ENCODE measurements at places on chromosomes 1 and 21.

DNA sequence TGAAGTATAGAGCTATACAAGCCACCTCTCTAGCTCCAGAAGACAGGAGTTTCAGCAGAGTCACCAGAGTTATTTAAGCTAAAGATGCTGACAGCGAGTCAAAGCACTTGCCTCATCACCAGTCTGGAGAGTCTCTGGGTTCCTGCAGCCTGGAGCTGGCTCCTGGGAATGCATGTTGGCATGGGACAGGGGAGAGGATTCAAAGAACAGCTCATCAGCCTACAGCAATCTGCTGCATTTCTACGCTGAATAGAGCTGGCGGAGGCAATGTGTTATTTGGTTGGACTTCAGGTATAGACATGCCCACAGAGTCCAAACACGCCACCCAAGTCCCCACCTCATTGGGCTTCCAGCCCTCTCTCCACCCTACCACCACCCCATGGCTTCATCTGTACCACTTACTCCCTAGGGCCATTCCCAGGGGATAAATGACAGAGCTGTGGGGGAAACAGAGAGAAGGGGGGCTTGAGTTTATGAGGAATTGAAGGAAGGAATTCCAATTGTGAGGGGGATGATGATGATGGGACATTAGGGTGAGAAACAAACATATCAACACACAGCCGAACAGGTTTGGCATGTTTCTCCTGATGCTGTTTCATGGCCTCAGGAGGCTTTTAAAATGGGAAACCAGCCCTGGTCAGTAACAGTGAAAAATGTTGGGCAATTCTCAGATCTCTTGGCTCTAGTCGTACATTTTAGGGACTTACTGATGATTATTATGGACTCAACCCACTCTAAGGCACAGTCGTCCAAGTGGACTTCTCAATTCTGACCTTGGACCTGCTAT is 58.4 kb downstream of the PLEKHA6 start:
- DNase-seq = no peak

DNA sequence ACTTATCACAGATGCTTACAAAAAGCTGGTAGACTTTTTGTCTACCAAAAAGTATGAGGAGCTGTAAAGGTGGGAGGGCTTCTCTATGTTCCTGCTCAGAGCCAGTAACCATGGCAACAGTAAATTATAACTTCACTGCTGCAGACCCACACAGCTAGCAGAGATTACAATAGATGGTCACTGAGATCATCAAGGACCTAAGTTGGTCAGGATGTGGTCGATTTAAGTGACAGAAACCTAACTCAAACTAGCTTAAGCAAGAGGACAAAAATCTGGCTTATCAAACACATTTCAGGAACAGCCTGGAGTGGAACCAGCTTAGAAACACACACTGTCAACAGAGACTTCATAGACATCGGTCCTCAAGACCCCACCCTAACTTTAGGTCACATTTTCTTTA is 113.4 kb upstream of the ATP1A1 start:
- DNase-seq = no peak

DNA sequence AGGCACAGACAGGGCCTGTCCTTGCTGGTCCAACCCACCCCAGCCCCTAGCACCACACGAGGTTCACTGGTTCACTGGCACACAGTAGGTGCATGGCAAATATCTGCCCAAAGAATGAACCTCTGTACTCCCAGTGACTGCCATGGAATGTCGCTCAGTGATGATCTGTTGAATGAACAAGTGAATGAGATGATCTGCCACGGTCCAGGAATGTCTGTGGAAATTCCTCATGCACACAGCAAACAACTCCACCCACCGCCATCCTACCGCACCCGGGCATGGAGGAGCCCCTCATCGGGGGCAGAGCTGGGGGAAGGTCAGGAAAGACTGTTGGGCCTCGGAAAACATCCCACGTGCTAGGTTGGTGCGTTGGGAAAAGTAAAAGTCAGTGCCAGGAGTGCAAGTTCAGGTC is 1.7 kb downstream of the HSPG2 start:
- no peak for DNase-seq

DNA sequence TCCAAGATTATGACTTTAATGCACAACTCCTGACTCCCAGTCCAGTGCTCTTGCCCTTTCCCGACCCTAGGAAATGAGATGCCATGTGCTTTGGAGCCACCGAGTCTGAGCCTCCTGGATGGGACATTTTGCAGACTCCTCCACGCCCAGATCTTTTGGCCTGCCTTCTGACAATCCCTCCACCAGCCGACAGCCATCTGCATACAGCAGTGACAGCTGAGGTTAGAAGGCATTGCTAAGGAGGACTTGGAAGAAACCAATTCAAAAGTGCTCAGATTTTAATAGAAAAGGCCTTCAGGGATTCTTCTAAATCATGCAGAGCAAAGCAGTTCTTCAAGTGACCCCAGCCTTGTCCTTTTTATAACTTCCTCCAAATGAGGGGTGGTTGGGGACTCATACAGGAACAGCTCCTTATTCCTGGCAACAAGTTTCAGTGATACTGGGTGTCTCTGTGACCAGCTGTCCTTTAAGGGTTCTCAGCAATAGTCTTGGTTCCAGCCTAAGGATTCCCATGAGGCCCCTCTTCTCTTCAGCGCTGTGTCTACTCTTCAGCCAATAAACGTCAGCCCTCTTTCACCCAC is 369.3 kb downstream of the PBX1 start:
- no peak for DNase-seq

DNA sequence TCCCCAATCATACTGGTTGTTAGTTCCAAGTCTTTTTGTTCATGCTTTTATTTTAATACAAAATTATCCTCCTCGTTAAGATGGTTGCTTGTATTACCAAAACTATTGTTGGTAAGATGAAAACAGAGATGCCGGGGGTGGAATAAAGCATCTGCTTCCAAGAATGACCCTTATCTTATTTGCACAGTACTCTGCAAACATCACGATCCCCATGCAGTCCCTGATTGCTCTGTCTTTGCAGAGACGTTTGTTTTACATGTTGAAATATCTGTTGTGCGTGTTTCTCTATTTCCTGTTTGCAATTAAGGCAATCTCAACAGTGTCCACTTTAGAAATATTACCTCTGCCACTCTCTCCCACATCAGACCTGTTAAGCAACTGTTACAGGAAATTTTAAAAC is 141.3 kb upstream of the NCAM2 start:
- no peak for DNase-seq

DNA sequence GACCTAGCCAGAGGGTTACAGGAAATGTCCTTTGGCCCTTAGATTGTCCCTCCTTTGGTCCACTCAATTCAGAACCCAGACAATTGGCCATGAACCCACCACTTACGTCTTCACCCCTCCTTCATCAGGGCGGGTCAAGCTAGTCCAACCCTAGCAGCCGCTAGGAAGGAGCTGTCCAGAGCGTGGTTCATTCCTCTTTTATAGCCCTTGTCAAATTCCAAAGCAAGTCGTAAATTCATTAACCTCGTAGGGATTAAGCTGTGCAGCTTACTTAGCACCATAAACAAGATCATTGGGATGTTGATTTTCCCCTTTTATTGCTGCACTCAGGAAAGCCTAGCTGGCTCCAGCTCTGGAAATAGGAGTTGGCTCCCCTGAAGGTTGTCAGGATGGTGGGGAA is 90.1 kb downstream of the TMEM53 start:
- DNase-seq = no peak

- DNase-seq = no peak
Observed at GRCh38 chr1:61887076-61887867, 145.0 kb downstream of the PATJ start.

DNA sequence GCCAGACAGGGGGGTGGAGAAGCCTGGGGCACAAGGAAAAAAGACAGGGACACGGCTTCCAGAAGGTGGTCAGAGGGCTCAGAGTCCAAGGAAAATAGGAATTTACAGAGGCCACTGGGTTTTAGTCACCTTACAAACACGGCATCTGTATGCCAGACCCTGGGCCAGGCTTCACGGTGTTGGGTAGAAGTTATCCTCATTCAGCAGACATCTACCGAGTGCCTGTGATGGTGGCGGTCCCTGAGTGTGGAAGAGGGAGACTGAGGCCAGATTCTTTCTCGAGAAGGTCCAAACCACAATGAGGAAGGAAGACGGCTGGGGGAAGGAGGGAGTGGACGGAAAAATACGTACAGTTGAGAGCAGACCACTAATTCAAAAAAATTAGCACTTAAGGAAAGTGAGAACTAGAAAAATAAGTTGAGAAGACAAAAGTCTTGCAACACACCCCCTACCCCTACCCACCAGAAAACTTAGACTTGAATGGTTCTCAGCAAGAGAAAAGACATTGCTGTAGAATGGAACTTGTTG is 864 bp upstream of the BTG2 start:
- DNase-seq = peak; percentile 36

DNA sequence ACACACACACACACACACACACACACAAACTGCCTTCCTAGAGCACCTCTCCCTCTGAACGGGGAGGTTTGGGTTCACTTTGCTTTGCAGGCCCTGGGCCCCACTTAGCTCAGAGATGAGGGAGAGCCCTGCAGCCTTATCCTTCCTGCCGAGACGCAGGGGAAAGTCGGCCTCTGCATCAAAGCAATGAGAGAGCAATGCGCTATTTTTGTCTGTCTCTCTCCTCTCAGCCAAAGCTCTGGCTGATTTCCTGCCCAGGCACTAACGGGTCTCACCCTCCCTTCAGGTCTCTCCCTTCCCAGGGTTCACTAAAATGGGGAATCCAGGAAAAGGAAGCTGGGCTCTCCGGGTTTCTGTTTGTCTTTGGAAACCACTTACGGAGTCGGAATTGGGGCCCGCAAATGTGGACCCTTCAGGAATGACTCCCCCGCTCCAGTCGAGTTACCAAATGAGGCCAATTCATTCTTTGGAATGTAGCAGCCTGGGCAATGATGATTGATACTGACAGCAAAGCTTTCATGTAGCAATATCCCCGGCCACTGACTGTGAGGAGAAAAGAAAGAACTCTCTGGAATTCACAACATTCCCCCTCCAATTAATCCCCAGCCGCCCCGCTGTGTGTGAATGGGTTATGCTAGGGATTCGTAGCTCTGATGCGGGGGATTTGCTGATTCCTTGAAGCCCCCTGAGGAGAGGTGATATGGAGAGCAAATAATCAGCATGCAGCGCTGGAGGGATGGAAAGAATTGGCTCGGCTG is 61.5 kb upstream of the WLS start:
- no peak for DNase-seq

DNA sequence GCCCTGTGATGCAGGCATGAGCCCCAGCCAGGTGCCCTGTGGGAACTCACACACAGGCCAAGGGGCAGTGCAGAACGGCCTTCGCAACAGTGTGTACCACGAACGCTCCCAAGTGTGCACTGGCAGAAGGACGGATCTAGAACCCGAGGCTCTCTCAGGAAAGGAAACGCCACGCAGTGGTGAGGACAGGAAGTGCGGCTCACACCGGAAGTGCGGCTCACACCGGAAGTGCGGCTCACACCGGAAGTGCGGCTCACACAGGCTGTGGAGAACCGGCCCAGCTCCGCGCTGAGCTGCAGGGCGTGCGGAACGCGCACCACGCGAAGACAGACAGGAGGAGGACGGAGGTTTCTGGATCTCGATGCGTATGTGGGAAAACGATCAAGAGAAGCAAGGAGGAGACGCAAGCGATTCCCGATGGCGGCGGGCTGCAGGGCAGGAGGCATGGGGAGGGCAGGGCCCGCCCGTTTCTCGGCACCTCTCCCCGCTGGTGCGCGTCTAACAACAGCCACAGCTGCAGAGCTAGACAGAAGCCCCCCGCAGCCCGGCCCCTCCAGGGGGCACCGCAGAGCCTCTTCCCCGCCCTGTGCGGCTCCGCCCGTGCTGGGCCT is 35.9 kb upstream of the TMEM52 start:
- no peak for DNase-seq

- DNase-seq = no peak
Observed at GRCh38 chr1:53153752-53154151, 11.3 kb upstream of the SLC1A7 start.

DNA sequence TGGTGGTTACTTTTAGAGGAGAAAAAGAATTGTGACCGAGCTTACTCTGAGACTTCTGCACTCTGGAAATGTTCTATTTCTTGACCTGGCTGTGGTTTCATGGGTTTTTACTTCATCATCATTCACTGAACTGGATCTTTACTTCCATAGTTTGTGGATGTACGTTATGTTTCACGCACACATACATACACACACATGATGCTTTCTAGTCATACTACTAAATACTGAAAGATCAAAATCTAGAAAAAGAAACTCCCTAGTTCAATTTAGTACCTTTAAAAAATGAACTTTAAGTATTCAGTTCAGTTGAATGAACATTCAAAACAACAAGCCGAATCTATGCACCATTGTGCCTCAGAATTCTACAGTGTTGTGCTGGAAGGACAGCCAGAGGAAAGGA is 65.0 kb downstream of the TEX35 start:
- no peak for DNase-seq

- no peak for DNase-seq
Observed at GRCh38 chr21:42542196-42542595, 28.5 kb downstream of the SLC37A1 start.

DNA sequence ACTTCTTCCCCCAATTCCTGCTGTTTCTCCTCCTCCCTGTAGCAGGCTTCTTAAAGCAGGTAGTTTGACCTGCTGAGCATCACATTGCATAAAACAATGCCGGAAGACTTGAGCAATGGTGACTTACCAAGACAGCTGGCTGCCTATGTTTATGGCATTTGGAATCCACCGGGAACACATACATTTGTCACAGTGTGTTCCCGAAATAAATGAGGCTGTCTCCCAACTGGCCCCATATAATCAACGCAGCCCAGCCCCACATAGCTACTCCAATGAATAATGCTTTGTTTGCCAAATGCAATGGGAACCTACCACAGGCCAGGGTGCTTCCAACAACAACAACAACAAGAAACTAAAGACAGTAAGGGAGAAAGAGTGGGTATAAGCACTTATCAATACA is 186.1 kb upstream of the MAP1LC3C start:
- DNase-seq = no peak

DNA sequence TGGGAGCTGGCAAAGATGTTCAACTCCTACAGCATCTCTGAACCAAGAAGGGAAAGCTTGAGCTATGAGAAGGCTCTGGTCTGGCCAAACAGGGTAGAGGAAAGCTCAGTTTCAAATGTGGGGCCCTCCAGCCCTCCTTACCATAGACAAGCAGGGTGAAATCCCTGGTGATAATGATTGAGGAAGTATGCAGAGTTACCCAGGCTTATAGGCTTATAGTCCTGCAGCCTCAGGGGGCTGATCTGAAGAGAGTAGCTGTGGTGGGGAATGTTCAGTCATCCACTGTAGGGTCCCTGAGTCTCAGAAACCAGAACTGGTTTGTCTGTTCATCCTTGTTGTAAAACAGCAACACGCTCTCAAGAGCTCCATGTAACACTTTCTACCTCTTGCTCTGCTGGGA is 19.8 kb upstream of the LY9 start:
- DNase-seq = no peak

DNA sequence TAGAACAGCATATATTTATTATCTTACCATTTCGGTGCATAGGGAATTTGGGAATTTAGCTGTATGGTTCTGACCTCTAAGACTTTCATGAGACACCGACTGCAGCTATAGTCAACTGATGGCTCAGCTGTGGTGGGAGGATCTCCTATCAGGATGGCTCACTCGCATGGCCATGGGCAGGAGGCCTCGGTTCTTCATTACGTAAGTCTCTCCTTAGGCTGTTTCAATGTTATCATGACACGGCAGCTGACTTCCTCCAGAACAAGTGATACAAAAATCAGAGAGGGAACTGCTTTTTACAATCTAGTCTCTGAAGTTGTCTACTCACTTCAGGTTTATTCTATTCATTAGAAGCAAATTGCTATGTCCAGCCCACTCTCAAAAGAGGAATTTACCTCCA is 13.3 kb upstream of the CAPN8 start:
- no peak for DNase-seq

- no peak for DNase-seq
Observed at GRCh38 chr1:81869307-81869706, 68.6 kb downstream of the ADGRL2 start.

- no peak for DNase-seq
Observed at GRCh38 chr1:51268634-51269033, 32.6 kb downstream of the RNF11 start.

- DNase-seq = no peak
Observed at GRCh38 chr1:219265026-219265515, 91.4 kb downstream of the LYPLAL1 start.

Data from body of pancreas (tissue), 4 donors.